Esophagus squamous epithelium (tissue), 5 donors: ENCODE measurements at places on chromosomes 13 and 19. TPM values are rescaled to one million over a fixed set of nuclear protein-coding genes. Genes with fewer than 3 reads are reported as not detected.

- DNase-seq = no peak
Observed at GRCh38 chr19:41960973-41961372, 1.9 kb upstream of the RABAC1 start.

ZNF709 gene
- 2.5 TPM for total RNA-seq

- DNase-seq = no peak
Observed at GRCh38 chr13:30982506-30982905, 50.0 kb downstream of the TEX26 start.

CACNG6 gene
- total RNA-seq = not detected

GRCh38 chr19:1394252-1395193 is 6.8 kb downstream of the GAMT start:
- DNase-seq = no peak

ZNF90 gene
- total RNA-seq = 0.57 TPM

GRCh38 chr13:94705081-94706030 is 7.0 kb downstream of the SOX21 start:
- no peak for DNase-seq

SHISA7 gene
- not detected for total RNA-seq

DNA sequence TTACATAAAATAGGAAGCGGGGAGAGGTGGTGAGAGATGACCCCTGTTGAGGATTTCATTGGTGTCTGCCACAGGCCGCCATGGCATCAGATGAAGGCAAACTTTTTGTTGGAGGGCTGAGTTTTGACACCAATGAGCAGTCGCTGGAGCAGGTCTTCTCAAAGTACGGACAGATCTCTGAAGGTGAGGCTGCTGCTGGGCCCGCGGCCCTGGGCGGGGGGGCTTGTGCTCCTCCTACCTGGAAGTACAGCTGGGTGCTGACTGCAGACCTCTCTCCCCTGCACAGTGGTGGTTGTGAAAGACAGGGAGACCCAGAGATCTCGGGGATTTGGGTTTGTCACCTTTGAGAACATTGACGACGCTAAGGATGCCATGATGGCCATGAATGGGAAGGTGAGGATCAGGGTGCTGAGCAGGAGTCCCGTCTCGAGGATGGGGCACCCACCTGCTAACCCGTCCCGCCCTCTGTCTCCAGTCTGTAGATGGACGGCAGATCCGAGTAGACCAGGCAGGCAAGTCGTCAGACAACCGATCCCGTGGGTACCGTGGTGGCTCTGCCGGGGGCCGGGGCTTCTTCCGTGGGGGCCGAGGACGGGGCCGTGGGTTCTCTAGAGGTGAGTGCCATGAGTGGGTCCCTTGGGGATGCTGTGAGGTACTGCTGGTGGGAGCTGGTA is 1.9 kb downstream of the CIRBP start:
- no peak for DNase-seq

DNA sequence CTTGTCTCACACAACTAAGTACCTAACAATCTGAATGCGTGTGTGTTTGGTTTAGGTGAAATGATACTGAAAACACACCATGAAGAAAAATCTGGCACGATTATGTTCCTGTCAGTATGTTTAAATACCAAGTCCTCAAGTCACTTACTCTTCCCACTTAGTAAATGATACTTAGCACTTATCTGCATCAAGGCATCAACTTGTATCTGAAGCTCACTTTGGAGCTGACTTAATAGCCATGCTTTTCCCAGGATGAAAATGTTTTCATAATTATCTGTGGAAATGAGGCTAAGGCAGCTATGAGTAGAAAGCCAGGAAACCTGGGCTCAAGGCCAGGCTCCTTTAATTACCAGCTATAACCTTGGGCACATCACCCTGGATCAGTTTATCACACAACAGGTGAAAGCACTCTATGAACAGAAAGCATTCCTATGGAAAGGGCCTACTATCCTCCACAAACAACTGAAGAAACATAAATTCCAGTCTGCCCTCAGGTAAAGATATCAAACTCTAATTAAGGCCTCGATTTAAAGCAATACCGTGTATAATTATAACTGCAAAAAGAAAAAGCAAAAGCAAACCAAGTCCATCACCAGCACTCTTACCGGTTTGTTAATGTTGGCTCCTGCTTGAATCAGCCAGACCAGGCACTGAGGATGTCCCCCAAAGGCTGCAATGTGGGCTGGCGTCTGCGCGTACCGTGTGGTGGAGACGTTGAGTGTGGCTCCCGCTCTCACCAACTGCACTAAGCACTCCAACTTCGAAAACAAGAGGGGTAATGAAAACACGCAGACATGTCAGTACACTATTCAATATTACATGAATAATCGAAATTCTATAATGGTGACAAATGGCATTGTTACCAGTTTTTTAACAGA is 4.6 kb downstream of the ANKRD10 start:
- DNase-seq = no peak

DNA sequence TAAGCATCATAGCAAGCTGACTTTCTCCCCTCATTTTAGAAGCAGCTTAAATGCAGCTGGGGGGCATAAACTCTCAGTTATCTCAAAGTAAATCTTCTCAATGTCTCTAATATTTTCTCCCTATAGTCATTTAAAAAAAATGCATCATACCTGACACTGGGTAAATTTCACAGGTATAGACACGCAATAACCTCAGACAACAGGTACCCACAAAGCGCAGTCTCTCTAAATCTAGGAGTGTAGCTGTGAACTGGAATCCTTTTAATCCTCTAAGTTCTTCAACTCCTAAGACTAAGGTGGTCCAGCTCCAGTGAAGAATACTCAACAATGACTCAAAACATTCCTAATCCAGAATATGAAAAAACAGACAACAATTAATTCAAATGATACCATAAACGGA is 141.2 kb downstream of the MYCBP2 start:
- DNase-seq = no peak
